ENCODE measurements at places on chromosomes 4 and X. TPM values are rescaled to one million over a fixed set of nuclear protein-coding genes. Genes with fewer than 3 reads are reported as not detected.

Gene MAGEA2
- not detected for total RNA-seq

Gene SORBS2
- total RNA-seq: not detected

Gene PGRMC1
- total RNA-seq: 10.6 TPM

Gene DUSP9
- total RNA-seq: not detected

Gene ADAM29
- total RNA-seq: not detected

Gene F11
- not detected for total RNA-seq

Gene PRR32
- not detected for total RNA-seq

Gene CDKL2
- total RNA-seq: 0.67 TPM

Gene PLAC8
- total RNA-seq: 146 TPM

Gene MAGEA1
- total RNA-seq: not detected

Gene CXCL1
- total RNA-seq: not detected

Gene PABPC1L2A
- not detected for total RNA-seq

Gene TAF7L
- not detected for total RNA-seq

Gene ITGB1BP2
- 2.4 TPM for total RNA-seq

Gene CT45A2
- total RNA-seq: not detected

Gene ADGRG2
- total RNA-seq: not detected

Gene FNIP2
- 11.5 TPM for total RNA-seq

Gene FAT1
- not detected for total RNA-seq

Gene GALNTL6
- total RNA-seq: not detected

Gene UBL4A
- 30.6 TPM for total RNA-seq

Gene TMPRSS11F
- not detected for total RNA-seq

Gene POU3F4
- not detected for total RNA-seq

Gene ADGRG4
- not detected for total RNA-seq

Gene TMEM164
- 15.1 TPM for total RNA-seq

Gene ODAPH
- total RNA-seq: not detected

Gene SMIM14
- 9.3 TPM for total RNA-seq

Gene RHOXF2B
- not detected for total RNA-seq

Gene P2RY4
- total RNA-seq: 0.17 TPM

Gene PSAPL1
- total RNA-seq: not detected

Gene PAGE1
- not detected for total RNA-seq

Gene PLAC1
- total RNA-seq: not detected

Gene OPN1MW2
- not detected for total RNA-seq

Data from T-helper 17 cell (primary cell).